H54 (cell line): ENCODE measurements at places on chromosomes 16 and 17.
A peak's percentile ranks its signal among the peaks of the same experiment; 100 is the strongest.

- no peak for DNase-seq
Observed at GRCh38 chr17:49680314-49680713, 2.4 kb upstream of the SPOP start.

GRCh38 chr16:85665929-85666328, 22.8 kb downstream of the GINS2 start:
- DNase-seq: no peak

DNA sequence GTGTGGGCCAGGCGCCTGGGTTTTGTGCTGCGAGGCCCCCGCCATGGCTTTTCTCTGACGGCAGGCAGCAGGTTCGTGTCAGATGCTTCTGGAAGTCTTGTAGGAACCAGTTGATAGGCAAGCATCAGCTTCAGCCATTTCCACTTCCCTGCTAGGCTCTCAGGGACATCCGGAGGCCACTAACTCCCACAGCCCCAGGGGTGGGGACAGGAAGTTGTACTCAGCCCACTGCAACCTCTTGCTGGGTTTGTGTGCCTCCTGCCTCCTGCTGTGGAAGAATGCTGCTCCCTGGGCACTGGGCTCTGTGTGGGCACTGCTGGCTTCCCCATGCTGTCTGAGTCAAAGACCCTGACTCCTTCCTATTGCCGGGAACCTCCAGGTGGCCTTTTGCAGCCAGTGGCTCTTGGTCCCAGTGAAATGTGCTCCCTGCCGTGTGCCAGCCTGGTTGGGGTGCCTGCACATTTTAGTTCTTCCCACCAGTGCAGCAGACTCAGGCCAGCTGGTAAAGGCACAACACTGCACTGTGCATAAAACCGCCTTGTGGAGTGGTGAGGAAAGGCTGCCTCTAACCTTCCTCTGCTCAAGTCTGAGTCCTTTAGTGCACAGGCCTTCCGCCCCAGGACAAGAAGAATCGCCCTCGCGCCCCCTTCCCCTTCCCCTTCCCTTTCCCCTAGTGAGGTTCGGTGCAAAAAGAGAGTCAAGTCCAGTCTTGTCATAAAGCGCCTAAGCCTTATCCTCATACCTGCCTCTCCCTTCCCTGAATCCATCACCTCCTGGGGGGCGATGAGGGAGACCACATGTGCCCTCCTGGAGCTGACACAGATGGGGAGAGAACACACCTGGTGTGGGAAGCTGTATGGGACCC, 16.6 kb downstream of the LDHD start:
- peak; percentile 66 for DNase-seq

DNA sequence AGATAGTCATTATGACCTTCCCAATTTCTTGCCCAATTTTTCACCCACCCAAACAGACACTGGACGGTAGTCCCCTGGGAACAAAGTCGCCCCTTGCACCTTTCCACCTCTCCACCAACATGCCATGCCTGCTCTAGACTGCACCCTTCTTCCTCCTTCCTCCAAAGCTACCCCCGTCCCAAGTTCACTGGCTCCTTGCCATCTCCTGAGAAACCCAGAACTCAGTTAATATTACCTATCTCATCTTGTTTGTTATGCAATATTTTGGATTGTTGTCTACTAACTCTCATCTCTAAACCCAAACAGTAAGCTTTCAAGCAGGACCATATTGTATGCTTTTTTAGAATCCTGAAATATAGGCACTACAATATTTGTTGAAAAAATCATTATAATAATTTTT, 63.3 kb downstream of the USP31 start:
- no peak for DNase-seq

GRCh38 chr16:49635591-49636581, 220.0 kb downstream of the ZNF423 start:
- no peak for DNase-seq

GRCh38 chr16:48310908-48311641, 63.7 kb upstream of the ABCC11 start:
- DNase-seq: no peak

DNA sequence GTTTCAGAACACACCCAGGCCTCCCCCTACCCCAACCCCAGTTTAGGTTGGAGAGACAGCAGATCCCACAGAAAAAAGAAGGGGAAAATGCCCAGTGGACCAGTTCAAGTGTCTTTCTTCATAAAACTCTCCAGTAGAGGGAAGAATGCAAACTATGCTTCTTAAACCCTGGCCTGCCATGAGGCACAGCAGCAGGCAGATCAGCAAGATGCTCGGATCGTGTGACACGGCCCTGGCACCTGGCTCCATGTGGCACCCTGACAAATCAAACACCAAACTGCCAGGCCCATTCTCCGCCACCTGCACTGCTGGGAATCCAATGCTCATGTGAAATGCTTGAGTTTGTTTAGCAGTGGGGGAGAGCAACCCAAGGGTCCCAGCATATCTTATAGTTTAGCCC, 166.8 kb downstream of the SOX9 start:
- DNase-seq: no peak

GRCh38 chr17:59811209-59811608, 81.5 kb downstream of the TUBD1 start:
- DNase-seq: no peak

GRCh38 chr17:15364615-15365014, 23.2 kb upstream of the TEKT3 start:
- DNase-seq: no peak

GRCh38 chr16:66426112-66427035, 721 bp upstream of the BEAN1 start:
- DNase-seq: no peak

- no peak for DNase-seq
Observed at GRCh38 chr17:3914312-3914670, 2.0 kb downstream of the P2RX1 start.
